Inflammatory macrophage (primary cell): ENCODE measurements at places on chromosomes 4 and X.

- DNase-seq = no peak
These were observed 96.1 kb downstream of the AFF1 start for GRCh38 chr4:87030755-87031441.

- DNase-seq = no peak
These were observed 188.2 kb downstream of the GABRB1 start for GRCh38 chr4:47219586-47219985.

DNA sequence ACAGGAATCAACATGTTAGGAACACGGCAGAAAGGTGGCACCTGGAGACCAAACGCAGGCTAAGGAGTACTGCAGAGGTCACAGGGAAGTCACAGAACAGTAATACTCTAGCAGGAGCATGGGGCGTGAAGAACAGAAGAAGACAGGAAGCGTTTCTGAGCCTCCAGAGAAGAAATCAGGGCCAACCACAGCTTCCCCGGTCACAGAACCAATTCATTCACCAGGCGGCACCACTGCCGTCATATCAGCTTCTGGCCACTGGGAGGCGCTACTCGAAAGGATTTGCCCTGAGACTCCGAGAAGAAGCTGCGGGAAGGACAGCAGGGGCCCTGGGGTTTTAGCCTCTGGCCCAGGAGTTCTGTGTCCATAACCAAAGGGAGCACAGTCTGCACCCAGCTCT is 78.0 kb upstream of the DRD5 start:
- DNase-seq = peak; percentile 80

GRCh38 chrX:123201720-123202119 is 17.6 kb downstream of the GRIA3 start:
- no peak for DNase-seq

DNA sequence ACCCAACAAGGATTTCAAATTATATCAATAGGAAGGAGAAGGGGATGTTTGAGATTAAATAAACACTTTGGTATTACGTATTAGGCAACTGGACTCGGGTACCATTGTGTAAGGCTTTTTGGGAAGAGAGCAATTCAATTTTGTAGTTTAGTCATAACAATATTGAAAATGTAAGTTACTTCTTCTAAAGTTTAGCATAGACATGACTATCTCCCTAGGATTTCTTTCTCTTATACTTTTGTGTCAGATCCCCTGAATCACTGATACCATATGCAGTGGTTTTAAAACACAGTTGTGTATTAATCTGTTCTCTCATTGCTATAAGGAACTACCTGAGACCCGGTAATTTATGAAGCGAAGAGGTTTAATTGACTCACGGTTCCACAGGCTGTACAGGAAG is 123.8 kb upstream of the FAM9C start:
- DNase-seq = peak; percentile 20

DNA sequence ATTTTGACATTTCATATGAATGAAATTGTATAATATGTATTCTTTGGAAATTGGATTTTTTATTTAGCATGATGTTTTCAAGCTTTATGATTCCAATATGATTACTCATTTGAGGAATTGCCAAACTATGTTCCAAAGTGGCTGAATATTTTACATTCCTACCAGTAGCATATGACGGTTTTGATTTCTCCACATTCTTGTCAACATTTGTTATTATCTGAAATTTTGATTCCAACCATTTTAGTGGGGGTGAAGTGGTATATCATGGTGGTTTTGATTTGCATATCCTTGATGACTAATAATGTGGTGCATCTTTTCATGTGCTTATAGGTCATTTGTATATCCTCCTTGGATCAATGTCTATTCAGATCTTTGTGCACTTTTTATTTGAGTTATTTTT is 2.6 kb upstream of the BEX1 start:
- no peak for DNase-seq

GRCh38 chr4:74524985-74525384 is 80.0 kb downstream of the AREG start:
- no peak for DNase-seq

DNA sequence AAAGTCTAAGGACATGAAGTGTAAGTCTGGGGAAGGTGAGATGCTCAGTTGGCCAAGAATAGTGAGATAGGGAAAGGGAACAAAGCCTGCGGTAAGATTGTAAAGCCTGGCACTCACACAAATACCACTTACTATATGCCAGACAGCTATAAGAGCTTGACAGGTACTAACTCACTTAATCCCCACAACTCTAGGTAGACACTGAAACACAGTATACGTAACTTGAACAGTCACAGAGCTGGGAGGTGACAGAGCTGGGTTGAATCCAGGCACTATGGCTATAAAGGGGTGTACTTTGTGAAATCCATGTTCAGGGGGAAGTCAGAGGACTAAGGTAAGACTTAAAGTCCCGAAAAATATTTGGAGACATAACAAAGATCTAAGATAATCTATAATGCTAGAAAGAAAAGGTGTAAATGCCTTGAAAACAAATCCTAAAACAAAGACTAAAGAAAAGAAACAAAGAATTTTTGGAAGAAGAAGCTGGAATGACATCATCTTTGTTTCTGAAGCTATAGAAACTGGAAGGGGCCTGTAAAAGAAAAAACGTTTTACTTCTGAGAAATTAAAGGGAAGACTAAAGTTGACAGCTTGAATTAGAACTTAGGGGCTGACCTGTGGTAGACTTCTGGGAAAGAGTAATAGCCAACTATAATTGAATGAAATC is 172.5 kb downstream of the PPP3CA start:
- DNase-seq = no peak

DNA sequence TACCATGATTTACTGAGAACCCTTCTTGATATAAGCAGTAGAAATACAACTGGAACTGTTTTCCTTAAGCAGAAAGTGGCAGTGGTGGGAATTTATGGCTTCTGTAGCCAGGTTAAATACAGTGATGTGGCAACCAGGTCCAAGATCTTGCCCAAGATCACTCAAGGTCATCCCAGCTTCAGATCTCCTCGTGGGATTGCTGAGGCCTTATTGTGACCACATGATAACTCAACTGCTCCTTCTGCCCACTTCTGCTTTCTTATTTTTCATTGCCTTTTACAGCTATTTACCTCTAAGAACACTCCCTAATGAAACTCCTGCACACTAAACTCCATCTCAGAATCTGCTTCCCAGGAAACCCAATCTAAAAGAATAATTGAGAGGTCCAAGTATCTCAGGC is 12.4 kb upstream of the CYBB start:
- DNase-seq = peak; percentile 57

- no peak for DNase-seq
These were observed 2.5 kb downstream of the ZNF182 start for GRCh38 chrX:48001260-48001659.

- no peak for DNase-seq
These were observed 182.6 kb downstream of the COL25A1 start for GRCh38 chr4:109119852-109120251.

DNA sequence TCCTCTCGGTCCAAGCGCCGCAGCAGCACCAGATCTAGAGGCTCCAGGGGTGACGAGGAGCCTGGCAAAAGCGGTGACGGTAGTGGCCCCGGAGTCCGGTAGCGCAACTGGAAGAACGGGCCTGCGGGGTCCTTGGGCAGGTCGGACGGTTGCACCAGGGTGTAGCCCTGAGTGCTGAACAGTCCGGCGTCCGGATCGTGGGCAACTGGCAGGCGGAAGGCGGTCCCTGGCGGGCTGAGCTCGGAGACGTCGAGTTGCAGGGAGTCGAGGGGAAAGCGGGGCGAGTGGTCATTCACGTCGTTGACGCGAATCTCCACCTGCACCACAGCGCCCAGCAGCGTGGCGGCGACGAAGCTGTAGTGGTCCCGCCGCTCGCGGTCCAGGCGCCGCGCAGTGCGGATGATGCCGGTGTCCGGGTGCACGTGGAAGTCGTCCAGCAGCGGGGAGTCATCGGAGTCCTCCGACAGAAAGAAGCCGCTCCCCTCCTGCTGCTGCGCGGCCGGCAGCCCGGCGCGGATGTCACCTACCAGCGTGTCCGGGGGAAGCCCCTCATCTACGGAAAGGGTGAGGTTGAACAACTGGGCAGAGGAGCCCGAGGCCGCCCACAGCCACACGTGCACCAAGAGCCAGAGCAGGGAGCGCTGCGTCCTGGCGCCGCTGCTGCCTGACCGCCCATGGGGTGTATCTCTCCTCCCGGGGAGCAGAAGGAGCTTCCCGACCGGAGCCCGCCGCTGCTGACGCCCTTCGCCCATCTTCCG is 837 bp downstream of the DCHS2 start:
- no peak for DNase-seq

GRCh38 chr4:166422475-166422874 is 549.4 kb downstream of the TLL1 start:
- DNase-seq = no peak

GRCh38 chr4:57371671-57372070 is 261.5 kb upstream of the IGFBP7 start:
- no peak for DNase-seq

DNA sequence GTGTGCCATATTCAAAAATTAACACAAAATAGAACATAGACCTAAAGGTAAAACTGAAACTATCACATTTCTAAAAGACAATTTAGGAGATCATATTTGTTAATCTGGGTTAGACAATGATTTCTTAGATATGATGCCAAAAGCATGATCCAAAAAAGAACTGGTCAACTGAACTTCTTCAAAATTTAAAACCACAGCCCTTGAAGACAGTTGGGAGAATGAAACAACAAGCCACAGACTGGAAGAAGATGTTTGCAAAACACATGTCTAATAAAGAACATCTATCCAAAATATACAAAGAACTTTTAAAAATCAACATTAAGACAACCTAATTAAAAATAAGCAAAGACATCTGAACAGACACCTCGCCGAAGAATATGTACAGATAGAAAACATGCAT is 19.5 kb downstream of the COMMD8 start:
- no peak for DNase-seq

GRCh38 chr4:137762591-137762990 is 230.3 kb upstream of the PCDH18 start:
- DNase-seq = no peak

- no peak for DNase-seq
These were observed 129.4 kb downstream of the FAT4 start for GRCh38 chr4:125444166-125444565.

- DNase-seq = no peak
These were observed 23.6 kb downstream of the KLF3 start for GRCh38 chr4:38687571-38688011.

DNA sequence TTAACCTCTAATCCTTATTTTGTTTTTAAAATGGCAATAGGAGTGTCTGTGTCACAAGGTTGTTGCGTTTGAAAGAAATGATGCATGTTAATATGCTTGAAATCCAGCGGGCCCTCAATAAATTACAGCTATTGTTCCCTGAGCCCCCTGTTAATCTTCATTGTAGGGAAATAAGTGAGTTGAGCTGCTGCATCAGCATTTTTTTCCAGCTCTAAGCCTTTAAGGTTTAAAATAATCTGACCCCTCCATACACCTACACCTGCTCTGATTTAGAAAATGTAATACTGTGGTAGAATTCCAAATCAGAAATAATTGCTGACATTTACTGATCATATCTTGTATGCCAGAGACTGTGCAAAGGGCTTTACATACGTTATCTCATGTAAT is 2.6 kb upstream of the MSMO1 start:
- no peak for DNase-seq

DNA sequence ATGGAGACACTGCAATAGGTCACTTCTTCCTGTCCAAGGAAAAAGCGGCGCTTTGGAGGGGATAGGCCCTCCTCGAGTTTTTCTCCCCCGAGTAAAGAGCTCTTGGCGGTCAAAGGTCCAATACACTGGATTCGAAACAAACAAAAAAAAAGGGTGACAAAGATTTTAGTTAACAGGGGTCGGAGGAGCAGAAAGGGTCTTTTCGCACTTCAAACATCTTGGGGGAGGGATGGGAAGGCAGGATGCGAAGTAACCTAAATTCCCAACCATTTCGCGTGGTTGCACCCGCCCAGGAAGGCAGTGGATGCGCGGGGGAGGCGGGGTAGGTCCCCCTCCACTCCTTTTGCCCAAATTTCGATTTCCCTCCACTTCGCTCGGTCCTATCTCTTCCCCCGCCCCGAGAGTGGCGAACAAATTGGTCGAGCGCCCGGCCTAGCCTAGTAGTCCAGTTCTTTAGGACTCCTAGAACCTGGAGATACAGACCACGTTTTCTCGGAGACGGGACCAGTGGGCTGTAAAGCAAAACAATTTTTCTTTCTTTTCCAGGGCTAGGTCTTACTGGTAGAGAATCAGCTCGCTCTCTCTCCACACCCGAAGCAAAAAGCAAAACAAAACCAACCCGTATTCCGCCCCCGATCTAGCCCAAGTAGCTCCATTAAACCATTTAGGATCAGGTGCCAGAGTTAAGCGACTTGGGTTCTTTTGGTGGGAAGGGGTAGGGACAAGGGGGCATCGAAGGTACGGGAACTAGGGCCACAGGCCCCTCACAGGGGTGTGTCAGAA is 2.0 kb upstream of the STAG2 start:
- DNase-seq = peak; percentile 17

DNA sequence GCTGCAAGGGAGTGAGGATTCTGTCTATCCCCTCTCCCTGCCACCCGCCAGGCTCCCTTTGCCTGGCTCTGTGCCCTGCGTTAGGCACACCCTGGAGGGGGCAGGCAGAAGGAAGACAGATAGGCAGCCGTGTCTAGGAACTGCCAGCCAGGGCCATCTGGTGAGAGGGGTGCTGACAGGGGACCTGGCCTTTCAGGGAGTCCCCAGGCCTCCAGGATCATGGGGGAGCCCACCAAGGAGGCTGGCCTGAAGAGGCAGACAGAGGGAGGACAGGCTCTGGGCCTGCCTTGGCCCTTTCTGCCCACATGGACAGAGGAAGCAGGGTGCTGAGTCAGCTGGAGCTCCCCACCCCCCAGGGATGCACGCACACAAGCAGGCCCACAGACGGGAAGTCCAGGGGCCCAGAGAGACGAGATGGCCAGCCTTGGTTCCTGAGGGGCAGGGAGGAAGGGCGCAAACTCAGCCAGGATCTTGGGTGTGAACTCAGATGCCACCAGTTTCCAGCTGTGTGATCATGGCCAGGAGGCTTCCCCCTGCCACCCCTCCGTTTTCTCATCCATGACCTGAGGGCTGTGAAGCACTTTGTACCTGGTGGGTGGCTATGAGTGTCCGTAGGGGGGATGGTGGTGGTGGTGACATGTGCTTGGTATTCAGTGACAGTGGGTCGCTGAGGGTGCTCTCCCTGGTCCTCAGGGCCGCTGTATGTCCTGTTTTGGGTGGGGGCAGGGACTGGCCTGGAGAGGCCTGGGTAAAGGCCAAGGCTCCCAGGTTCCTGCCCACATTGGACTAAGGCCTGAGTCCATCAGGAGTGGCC is 1.8 kb downstream of the SH3BP2 start:
- peak; percentile 84 for DNase-seq

DNA sequence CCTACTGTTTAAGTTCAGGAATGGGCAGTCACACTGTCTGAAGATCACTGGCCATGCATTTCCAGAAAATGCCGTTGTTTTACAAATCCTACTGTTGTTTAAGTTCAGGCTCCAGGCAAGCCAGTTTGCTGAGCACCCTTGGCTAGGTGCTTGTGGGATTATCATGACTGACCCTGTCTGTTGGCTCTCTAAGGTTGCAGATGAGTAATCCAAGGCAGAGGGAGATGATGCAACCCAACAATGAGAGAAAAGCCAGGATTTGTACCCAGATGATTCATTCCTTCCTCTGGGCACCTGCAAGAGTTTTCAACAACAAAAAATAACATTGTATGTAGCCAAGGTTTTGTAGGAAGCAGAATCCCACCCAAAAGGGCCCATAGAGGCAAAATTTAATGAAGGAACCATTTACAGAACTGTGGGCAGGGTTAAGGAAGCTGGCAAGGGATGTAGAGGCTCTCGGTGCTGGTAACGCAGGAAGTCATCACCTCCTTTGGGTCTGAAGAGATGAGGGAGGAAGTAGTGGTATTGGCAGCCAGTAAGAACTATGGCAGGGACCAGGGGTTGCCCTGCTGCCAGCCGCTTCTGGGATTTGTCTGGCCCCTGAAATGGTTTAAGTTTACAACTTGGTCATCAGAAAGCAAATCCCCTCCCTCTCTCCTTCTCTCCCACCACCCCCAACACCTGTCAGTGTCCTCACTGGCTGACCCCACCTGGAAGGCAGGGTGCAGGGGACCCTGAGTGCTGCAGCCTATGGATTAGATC is 54.8 kb downstream of the MSX1 start:
- no peak for DNase-seq
